ENCODE measurements at places on chromosomes 7 and 10.

DNA sequence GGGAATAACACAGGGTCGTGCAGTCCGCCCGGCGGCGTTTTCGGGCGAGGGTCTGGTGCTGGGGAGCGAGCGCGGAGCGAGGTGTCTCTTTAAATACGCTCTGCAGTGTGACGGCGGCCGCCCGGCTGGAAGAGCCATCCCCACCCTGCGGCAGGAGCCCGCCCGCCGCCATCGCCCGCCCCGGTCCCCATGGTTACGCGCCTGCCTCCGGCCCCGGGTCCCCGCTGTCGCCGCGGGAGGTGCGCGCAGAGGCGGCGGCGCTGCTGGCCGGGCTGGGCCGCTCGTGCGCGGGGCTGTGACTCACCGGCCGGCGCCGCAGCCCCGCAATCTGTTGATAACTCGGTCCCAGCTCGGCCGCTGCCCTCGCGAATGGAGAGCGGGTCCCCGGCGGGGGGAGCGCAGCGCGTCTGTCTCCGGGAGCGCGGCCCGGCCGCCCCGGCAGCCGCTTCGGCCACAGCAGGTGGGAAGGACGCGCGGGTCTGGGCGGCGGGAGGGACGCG, at the start of gene ADGRA1:
TSS of gene ADGRA1 (plus strand) at position 246 of the 500 bp plus-strand sequence. CDS start 986 bp downstream, outside the sequence.
- peak; percentile 61 for DNase-seq

DNA sequence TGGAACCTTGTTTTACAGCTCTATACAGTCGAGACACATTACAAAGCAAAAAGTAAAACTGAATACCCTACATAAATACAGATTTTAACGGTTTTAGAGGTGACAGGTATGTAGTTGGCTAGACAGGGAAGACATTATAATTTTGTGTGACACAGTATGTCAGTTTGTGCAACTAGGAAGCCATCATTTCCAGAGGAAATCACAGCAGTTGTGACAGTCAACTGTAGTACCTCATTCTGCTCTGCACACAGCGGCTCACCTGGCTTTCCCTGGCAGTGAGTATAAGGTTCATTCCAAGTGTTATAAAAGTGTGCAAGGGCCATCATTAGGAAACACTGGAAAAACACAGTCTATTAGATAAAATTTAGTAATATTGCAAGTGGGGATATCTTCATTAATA, 501.6 kb upstream of the PHF14 start:
- no peak for DNase-seq

DNA sequence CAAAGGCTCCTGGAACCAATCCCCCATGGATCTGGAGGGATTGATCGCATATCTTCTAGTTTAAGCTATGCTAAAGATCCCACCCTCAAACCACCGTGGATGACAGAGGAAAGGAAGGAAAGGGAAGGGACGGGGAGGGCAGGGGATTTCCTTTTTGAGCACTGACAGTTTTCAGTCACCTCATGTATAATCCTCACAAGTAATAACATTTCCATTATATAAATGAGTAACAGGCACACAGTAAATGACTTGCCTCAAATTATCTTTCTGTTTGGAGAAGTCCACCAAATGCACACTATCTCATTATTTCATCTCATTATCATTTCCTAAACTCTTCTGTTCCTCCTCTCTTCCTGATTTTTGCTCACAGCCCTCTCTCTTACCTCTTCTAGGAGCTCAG, 127.1 kb upstream of the AOAH start:
- DNase-seq: no peak

- peak; percentile 74 for DNase-seq
These were observed 605 bp downstream of the SUFU start for GRCh38 chr10:102504179-102504975.

DNA sequence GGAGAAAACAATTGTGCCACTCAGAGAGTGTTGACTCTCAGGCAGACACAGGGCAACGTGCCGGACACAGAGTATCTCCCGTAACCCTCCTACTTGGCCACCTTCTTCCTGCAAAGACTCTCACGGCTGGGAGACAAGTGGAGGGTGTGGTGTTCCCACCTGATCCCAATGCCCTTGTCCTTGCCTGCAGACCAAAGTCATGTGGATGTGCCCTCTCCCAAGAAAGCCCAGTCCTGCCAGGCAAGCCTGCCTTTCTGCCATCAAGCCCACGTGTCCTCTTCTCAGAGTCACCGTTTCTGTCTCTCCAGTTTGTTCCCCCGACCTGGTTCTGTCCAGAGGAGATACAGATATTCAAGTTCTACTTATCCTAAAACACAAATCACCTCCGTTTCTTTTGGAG, 723 bp downstream of the PNLIPRP2 start:
- no peak for DNase-seq

GRCh38 chr7:132049462-132050304, 493.3 kb upstream of the PODXL start:
- peak; percentile 35 for DNase-seq

DNA sequence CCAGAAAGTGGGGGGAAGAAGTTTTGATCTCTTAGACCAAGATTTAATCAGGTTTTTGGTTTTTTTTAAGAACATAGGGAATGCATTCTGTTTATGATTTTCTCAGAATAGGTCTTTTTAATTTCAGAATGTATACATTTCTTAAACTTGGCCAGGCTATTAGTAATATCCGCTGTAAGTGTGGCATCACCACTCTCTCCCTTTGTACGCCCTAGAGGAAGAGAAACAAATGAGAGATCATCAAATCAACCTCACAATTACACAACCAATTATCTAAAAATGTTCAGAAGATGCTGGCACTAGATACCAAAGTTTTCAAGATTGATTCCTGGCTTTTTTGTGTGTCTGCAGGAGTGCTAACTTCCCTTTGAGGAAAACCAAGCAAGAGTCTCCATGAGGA, 70.0 kb downstream of the KLF6 start:
- no peak for DNase-seq

DNA sequence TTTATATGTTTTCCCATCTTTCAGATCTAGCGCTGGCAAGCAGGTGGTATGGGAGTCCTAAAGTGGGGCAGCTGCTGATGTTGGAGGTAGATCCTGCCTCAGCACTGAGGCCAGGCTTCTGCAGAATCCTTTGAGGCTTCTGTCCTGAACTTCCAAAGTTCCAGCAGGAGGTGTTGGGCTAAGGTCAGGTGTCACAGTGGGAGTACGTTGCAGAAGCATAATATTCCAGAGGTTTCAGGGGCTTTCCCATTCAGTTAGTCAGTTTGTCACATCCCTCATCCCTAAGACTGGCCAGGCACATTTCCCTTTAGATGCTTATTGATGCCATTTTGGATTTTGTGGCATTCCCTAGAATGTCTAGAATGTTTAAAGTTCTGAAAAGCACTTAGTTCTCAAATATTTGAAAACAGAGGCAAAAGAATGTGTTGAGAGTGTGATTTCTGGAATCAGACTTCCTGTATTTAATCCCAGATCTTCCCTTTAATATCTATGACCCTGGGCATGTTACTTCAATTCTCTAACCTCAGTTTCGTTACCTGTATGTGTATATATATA, 319.1 kb upstream of the PHYHIPL start:
- no peak for DNase-seq

DNA sequence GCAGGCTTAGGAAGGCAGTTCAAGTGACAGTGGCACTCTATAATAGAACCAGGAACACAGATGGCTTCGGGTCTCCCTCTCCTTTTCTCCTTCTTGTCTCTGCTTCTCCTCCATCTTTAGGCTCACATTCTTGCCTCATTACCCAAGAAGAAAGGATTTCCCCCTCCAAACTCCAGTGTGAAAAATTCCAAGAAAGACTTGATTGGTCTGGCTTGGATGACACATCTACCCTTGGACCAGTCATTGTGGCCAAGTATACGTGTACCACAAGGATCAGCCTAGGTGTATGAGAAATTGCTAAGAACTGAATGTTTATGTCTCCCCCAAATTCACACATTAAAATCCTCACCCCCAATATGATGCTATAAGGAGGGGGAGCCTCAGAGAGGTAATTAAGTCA, 53.9 kb downstream of the PRTFDC1 start:
- no peak for DNase-seq

DNA sequence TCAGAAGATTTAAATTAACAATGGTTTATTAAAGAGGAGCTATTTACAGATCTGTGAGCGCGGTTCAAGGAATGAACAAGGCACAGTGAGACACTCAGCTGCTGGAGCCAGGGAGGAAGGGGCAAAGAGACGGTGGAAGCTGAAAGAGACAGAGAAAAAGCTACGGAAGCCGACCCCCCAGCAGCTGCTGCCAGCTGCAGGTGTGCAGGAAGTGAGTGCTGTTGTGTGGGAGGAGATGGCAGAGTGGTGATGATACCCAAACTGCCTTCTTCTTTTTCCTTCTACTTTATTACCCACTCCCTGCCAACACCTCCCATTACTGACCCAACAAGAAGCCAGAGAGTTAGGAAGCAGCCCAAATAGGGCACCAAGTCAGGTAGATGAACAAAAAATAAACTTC, 41.9 kb upstream of the MBL2 start:
- no peak for DNase-seq

Measured in neuronal stem cell (in vitro differentiated cells).